Activated naive CD4-positive, alpha-beta T cell treated with anti-CD3 and anti-CD28 coated beads for 36 hours (primary cell): ENCODE measurements at places on chromosomes 11 and 22.
A peak's percentile ranks its signal among the peaks of the same experiment; 100 is the strongest.

- no peak for DNase-seq
Measured at GRCh38 chr11:48305923-48306322, at the start of gene OR4S1. TSS of gene OR4S1 (plus strand) at chr11:48306223. CDS start at chr11:48306223, 0 bp downstream.

DNA sequence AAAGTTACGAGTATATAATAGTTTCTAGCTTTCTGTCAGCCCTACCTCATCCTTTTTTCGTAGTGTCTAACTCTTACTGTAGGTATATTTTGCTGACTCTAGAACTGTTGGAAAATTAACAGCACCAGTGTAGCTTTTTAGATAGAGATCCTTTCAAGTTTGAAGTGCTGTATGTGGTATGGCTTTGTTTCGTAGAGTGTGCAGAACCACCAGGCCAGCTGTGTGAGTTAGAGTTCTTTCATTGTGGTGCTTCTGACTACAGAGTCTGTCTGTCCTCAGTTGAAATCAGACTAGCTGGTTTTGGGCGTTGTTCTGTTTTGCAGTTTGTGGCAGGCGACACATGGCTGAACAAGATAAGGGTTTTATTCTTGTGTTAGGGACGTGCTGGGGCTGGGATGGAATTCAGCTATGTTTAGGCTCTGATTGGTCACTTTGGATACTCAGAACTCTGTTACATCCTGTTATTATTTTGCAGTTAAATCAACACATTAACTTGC lies 3.2 kb downstream of the ARHGEF12 start:
- DNase-seq = no peak

GRCh38 chr11:10878408-10879214 lies 20.8 kb upstream of the ZBED5 start:
- peak; percentile 21 for DNase-seq

DNA sequence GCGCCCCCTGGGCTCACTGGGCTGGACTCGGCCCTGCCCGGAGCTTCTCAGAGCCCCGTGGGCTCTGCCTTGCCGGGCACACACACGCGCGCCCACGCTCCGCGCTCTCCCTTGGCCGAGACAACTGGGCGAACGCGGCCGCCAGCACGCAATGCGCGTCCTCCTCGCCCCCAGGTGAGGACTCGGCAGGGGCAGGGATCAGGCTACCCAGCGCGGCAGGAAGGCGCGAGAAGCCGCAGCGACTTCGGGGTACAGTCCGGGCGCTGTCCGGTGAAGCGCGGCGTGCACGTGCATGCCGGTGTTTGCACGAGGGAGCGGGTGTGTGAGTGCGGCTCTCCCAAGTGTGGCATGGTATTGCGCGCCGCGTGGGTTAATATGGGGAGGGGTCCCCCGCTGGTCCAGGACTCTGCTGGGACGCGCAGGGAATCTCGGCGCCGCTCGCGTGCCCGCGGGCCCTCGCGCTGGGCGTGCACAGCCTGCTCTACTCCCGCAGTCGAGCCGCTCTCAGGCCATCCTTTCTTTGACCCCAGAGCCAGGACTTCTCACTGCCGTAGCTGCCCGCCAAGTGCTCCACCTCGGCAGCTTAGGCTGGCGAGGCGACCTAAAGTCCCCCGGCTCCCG lies 5.4 kb downstream of the WNT7B start:
- DNase-seq = no peak

DNA sequence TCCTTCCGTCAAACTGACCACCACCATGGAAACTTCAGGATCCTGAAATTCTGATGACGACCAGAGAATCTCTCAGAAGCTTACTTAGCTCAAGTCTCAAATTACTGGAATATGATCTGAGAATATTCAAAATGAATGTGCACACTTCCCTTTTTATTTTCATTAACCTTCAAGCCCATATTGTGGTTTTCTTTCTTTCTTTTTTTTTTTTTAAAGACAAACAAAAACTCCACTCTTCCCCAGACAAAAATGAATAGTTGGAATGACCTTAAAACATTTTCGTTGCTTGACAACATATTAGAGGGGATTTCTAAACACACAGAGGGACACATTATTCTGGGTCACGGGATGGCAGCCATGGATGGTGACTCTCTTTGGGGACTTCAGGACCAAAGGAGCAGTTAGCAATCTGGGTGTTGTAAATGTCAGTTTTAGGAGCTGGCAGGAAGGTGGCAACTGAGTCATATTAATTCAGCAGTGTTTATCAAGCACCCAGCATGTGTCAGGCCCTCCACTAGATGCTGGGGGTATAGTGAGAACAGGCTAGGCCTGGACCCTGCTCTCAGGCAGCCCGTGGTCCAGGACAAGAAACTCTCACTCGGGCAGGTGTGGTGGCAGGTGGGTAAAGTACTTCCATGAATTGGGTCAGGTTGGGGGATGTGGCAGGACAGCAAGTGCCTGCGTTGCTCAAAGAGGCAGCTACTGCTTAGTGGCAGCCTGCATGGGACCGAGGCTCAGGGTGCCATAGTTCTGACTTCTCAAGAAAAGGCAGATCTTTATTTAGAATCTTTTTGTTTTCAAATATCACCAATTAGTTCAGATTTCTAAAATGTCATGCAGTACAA lies 126.1 kb downstream of the HIPK3 start:
- no peak for DNase-seq

GRCh38 chr11:22728600-22729389 lies 62.4 kb downstream of the GAS2 start:
- DNase-seq = no peak

DNA sequence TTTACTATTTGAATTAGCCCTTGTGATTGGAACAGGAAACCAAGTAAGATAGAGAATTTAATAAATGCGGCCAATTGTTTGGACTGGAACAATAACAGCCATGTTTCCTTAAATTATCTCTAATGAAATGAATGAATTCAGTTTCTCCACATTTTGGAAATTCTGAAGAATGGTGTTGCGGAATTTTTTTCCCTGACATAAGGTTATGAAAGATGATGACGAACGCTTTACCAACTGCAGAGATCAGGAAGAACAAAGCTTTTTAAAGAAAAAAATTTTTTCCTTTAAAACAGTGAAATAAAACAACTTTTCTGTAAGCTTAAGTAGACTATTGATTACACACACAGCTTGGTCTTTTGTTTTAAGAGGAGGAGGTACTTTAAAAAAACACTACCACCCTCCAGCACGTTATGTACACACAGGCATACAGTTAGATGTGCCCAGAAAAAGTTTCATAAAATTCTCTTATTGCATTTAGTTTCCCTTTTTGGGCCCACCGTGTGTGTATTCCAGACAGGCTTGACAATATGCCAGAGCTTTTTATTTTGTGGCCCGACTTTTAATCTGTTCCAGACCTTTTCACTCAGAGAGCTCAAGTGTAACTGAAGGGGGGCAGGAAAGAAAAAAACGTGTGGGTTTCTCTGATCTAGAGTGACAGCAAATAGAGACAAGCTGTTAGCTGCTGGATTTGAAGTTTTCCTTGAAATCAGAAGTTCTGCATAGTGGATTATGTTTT lies 77.3 kb downstream of the YAP1 start:
- no peak for DNase-seq

DNA sequence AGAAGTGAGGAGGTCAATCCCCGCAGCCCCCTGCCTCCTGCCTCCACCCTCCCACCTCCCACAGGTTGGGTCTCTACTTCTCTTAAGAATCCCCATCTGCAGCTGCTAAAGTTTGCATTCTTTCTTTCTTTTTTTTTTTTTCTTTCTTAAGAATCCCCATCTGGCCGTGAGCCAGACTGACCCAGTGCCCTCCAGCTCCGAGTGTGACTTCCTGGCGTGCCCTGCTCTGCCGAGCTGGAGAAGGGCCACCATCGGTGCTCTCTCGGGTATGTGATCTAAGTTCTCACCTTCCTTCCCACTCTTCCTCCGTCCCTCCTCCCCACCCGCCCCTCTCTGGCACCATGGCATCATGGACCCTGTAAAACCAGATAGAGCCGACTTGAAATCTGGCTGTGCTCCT lies 66.7 kb upstream of the LMO1 start:
- DNase-seq = no peak

- no peak for DNase-seq
Measured at GRCh38 chr22:31139866-31140716, at the start of gene PLA2G3. TSS of gene PLA2G3 (minus strand) at chr22:31140508. CDS start at chr22:31140354, 154 bp downstream.

DNA sequence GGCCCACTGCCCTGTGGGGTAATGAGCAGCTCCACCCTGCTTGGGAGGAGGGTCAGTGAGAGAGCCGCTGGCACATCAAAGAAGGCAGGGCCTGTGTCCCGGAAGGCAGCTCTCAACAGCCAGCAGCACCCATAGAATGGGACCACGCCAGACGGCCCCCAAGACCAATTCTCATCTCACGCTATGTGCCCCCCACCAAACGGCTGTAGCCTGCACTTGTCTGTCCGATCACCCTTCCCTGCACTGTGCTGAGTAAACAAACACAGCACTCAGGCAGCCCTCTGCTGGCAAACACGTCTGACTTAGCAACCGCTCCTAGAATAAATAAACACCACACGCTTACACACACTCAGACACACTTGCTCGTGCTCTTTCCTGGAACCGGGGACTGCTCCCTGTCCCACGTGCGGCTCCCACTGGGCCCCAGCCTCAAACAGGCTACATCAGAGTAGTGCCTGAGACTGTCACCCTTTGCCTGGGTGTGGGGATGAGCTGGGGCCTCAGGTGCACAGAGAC lies 53.2 kb upstream of the CDON start:
- DNase-seq = no peak

DNA sequence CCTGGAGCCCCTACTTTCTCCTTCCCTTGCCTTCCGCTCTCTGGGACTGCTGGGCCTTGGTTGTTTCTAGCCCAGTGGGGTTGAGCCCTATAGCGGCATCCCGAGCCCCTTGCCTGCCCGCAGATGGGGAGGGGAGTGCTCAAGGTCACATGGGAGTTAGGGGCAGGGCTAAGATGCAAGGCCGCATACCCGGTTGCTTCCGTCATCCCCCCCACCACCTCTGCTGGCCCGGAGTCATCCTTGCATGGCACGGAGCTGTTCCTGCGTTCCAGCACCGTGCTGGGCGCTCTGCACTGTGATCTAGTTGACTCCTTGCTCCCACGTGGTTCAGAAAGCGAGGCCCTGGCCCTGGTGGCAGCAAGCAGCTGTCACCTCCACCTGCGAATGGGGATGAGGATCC lies 18.0 kb downstream of the FLRT1 start:
- DNase-seq = no peak

GRCh38 chr11:30527566-30527965 lies 58.6 kb downstream of the MPPED2 start:
- no peak for DNase-seq

DNA sequence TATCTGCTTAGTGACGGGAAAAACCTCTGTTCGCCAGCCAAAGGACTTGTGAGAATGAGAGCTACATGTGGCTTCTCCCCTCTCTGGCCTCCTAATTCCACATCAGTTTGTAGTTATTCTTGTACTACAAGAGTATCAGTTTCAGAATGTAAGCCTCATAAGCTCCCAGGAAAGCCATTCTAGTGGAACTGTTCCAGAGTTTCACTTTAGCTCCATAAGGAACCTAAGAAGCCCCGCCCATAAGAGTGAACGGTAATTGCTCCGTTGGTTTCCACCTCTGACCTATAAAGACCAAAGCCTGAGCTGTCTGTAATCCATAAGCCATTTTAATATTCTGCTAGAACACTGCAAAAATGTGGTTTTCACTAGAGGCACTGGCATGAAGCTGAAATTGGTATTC lies 53.0 kb downstream of the SIK3 start:
- no peak for DNase-seq

GRCh38 chr22:25060522-25061071 lies 108.1 kb downstream of the KIAA1671 start:
- DNase-seq = peak; percentile 83

DNA sequence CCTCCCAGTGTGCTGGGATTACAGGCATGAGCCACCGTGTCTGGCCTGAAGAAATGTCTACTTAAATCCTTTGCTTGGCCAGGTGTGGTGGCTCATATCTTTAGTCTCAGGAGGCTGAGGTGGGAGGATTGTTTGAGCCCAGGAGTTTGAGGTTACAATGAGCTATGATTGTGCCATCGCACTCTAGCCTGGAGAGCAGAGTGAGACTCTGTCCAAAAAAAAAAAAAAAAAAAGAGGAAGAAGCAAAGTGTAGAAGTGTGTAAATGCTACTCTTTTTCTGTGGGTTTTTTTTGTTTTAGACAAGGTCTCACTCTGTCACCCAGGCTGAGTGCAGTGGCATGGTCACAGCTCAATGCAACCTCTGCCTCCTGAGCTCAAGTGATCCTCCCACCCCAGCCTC lies 6.4 kb upstream of the ATG16L2 start:
- DNase-seq = no peak

DNA sequence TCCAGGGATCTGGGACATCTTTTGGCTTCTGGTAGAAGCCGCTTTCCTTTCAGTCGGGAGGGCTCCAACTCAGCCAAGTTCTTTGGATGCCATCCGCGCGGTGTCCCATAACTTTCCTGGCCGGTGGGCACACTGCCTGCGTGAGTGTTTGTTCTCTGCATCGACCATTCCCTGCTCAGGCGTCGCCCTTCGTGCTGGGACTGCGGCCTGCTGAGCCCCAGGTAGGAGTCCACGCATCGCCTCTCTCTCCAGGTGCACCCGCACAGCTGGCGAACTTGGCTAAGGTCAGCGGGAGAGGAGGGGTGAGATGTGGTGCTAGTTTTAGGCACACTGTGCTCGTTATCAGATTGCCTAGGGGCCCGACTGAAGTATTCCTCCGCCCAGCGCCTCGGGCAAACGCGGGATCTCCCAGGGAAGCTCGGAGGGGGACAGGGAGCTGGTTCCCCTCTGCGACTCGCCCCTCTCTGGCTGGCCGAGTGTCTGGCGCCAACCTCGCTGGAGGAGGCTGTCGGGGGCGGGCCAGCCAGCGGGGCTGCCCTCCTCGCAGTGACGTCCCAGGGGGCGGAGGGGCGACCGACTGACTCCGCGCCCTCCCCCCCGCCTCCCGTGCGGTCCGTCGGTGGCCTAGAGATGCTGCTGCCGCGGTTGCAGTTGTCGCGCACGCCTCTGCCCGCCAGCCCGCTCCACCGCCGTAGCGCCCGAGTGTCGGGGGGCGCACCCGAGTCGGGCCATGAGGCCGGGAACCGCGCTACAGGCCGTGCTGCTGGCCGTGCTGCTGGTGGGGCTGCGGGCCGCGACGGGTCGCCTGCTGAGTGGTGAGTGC lies at the start of gene LAYN:
Gene LAYN, plus strand, starts transcription at position 607 of the 823 bp plus-strand sequence. Its CDS starts 124 bp downstream, at position 731.
- DNase-seq = peak; percentile 35

- no peak for DNase-seq
Measured at GRCh38 chr11:110759972-110760381, 47.7 kb upstream of the ARHGAP20 start.

GRCh38 chr11:123518496-123519054 lies 88.5 kb downstream of the GRAMD1B start:
- no peak for DNase-seq

- DNase-seq = no peak
Measured at GRCh38 chr11:27468995-27469695, 3.4 kb downstream of the LGR4 start.

DNA sequence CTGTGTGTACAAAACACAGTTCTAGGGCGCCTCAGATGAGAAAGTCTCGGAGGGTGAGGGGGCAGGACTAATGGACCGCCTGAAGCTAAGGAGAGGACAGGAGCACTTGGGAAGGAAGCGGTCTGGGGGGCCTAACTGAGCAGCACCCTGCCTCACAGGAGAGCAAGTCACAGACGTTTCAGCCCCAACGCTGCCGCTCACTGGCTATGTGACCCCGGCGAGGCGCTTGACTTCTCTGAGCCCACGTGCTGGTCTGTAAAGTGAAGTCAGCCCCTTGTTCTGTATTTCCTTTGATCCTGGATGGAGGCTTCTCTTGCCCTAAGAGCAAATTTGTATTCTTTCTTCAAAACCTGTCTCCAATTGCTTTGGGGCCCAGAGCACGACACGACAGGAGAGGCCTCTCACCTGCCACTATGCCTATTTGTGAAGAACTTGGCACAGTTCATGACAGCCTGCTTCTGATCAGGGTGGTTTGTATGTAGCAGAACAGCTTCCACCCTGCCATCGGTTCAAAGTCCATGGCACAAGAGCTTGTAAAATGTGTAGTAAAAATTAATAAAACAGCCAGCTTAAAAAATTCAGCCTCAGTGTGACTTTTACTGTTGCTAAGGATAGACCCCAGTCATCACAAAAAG lies 59.1 kb downstream of the WNT11 start:
- DNase-seq = no peak

- DNase-seq = no peak
Measured at GRCh38 chr22:47205554-47205953, 443.1 kb downstream of the TBC1D22A start.
